Activated CD8-positive, alpha-beta memory T cell treated with anti-CD3 and anti-CD28 coated beads, Interleukin-2, amount 50 U/mL, for 4 hours (primary cell): ENCODE measurements at places on chromosomes 6 and 20.

- peak; percentile 68 for DNase-seq
Observed at GRCh38 chr20:1212607-1213396, 9.5 kb downstream of the C20orf202 start.

DNA sequence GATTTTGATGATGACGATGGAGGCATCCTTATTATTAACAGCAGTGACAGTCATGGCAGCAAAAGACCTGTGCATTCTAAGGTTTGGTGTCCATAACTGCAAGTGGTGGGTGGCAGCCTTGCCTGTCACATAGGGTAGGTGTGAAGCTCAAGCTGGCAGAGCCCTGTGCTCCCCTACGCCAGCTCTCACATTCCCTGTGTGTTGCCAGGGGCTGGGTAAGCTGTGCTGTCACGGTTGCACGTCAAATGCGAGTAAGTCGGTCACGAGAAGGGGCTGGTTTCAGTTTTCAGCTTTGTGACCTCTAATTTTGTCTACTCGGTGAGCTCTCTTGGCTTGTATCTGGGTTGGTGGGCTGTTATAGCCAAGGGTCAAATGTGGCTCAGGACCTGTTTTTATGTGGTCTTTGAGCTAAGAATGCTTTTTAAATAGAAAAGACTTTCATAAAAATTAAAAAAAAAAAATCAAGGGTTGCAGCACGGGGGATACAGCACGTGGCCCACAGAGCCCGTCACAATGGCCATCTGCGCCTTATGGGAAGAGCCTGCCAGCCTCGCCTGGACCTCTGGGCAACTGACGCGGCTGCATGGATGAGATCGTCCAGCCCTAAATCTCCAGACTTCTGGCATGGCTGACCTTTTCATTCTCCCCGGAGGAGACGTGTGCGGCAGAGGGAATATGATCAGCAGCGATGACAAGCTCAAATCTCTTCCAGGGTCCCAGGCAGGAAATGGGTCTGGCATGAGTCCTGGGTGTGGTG is 148.5 kb downstream of the PHACTR3 start:
- no peak for DNase-seq

DNA sequence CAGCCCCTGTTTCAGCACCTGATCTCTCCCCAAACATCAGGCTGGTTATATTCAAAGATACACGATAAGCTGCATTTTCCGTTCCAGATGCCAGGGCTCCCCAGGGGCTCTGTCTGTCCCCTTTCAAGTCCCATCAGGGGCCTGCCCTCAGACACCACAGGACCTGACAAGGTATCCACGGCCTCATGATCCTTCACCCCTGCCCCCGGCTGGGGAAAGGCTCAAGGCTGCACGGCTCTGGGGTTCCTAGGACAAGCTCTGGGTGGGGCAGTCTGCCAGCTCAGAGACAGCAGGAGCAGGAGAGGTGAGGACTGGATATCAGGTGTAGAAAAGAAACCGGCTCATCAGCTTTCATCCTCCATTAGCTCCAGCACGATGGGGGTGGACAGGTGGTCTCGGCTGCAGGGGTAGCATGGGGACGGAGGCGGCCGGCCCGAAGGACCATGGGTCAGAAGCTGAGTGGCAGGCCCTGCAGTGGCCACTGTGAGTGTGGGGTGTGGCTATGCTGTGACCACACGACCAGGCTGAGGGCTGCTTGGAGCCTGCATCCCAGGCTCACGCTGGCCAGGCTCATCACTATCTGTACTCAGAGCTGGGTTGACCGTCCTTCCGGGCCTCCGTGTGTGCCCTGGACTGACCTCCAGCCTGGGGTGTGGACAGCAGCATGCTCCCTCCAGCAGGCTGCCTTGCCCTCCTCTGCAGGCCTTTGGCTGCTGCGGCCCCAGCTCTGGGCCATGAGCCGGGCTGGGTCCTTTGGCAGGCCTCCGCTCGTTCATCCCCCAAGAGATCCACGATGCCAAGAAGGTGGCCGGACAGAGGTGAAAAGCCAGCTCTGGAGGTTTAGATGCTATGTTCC is 386.2 kb downstream of the THBS2 start:
- DNase-seq, result no peak

- no peak for DNase-seq
Observed at GRCh38 chr20:52746190-52746589, 226.0 kb upstream of the TSHZ2 start.

- DNase-seq, result no peak
Observed at GRCh38 chr6:133807501-133807900, 81.4 kb upstream of the TCF21 start.

GRCh38 chr20:59693587-59693986 is 89.2 kb downstream of the PHACTR3 start:
- no peak for DNase-seq

GRCh38 chr6:167957626-167958025 is 39.8 kb upstream of the KIF25 start:
- no peak for DNase-seq

DNA sequence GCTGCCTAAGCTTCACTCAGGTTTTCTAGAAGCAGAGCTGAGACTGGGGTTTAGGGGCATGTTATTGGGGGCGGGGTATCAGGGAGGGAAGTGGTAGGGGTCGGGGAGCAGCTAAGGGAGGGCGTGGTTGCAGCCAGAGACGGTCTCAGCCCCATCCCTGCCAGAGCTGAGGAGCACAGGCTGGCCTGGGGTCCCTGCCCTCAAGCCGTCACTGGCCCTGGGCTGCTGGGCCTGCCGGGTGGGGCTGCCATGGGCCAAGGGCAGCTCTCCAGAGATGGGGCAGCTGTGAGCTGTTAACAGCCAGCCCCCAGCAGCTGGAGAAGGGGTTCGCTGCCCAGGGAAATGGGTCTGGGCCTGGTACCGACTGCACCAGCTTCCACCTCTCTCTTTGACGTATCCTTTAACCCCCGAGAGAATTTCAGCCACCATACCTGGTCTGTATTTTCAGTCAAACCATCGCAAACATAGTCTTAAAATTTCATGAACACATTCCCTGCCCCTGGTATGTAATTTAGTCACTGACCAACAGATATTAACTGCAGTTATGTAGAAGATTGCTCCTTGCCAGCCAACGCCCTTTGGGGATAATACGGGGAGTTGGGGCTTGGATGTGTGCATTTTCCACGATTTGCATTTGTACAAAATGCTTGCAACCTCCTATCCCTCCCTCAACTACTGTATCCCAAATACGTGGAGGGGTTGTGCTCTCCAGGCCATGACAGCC is 253.4 kb downstream of the TAF4 start:
- DNase-seq, result no peak

DNA sequence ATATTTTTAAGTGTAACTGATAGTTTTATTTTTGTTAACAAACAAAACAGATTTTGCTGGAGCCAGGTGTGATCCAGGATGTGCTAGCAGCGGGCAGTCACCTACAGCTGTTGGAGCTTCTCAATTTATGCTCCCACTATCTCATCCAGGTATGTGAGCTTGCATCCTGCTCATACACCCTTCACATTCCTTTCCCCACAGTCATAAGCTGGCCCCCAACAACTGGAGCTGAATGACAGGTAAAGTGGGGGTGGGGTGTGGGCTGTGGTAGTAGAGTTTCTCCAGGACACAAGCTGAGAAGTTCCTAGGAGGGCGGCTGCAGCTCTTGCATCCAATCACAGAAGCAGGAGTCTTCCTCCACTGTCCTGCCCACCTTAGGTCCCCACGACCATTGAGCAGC is 140.1 kb downstream of the KLHL32 start:
- no peak for DNase-seq
